ENCODE measurements at places on chromosomes 4 and X. TPM values are rescaled to one million over a fixed set of nuclear protein-coding genes. Genes with fewer than 3 reads are reported as not detected.

- no peak for DNase-seq
Measured at GRCh38 chrX:3230496-3230895, 116.0 kb downstream of the MXRA5 start.

The BCORL1 gene
- 10.9 TPM for total RNA-seq

The TMPRSS11B gene
- not detected for total RNA-seq

GRCh38 chrX:13091111-13091765, 46.8 kb upstream of the FAM9C start:
- no peak for DNase-seq

DNA sequence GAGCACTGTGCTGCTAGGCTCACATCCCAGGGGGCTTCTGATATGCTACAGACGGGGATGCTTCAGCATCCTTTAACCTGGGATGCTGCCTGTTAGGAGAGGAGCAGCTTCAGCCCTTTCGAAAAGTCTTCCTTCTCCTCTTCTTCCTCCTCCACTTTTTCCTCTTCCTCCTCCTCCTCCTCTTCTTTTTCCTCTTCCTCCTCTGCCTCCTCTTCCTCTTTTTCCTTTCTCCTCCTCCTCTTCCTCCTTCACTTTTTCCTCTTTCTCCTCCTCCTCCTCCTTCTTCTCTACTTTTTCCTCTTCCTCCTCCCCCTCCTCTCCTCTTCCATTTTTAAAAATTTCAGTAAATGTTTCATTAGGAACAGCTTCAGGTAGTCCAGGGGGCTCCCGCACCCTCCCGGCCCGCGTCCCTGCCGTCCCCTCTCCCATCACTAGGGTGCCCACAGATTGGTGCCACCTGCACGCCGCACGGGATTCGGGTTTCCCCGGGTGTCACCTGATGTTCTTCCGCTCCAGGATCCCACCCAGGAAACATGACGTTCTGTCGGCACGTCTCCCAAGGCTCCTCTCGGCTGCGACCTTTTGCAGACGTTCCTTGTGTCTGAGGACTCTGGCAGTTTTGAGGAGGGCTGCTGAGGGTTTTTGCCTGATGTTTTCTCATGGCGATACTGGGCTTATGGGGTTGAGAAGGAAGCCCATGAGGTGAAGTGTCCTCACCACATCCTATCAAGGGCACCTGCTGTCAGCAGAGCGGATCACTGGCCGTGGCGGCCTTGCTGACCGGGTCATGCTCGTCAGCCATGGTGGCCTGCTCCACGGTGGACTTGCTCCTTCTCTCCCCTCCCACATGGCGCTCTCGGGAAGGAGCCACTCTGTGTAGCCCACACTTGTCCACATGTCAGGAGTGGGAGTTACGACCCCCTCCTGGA, 83.4 kb upstream of the AFAP1 start:
- DNase-seq: no peak

- no peak for DNase-seq
Measured at GRCh38 chrX:110131031-110131430, 128.1 kb downstream of the TMEM164 start.

DNA sequence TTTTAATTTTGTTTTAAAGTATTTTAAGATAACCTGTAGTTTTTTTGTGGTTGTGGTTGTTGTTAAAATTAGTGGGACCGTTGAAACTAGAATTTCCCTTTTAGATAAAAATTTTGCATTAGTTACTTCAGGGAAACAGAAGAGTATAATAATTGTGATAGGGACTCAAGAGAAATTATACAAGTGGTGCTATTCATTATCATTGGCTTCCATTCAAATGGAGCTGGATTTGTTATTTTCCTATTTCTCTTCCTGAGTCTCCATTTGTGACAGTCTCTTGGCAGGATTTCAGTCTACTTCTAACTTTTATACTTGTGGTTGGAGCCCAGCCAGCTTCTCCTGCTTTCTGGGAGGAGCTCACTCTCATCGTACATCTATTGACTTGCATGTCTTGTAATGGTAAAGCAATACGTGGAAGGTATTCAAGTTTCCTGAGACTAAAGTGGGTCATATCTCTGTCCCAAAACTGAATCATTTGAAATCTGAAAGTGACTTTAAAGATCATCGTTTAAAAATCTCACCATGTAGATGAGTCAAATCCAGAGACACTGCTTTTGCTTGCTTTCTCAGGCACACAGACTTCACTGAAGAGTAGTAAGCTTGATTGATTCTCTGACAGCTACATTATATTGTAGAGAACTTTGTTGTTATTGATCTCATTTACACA, 155.8 kb downstream of the RPA4 start:
- DNase-seq: peak; percentile 23

The SRP72 gene
- total RNA-seq: 44.7 TPM

DNA sequence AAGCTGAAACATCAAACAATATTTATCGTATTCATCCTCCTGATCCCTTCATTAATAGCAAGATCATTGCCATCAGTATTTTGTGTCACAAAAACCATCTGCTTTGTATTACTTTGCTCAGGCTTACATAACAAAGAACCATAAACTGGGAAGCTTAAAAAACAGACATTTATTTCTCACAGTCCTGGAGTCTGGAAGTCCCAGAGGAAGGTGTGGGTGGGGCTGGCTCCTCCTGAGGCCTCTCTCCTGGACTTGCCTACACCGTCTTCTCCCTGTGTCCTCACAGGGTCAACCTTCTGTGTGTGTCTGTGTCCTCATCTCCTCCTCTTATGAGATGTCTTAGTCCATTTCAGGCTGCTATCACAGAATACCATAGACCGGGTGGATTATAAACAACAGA, 61.3 kb upstream of the MXRA5 start:
- DNase-seq: no peak

DNA sequence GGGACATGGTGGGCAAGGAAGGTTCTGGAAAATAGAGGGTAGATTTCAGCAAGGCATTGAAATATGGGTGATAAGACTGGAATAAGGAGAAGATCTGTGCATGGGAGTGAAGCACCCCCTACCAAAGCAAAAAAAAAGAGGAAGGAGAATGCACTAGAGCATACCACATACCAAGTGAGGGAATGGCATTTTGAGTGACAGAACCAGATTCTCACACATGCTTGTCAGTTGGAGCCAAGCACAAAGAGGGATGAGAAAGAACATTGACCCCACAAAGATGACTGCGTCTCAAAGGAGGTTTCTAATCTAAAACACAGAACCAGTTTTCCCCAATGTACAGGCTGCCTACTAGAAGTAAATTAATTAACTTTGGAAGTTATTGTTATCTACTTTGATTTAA, 140.3 kb upstream of the SMAD1 start:
- no peak for DNase-seq

The HSFX3 gene
- total RNA-seq: not detected

The KCND1 gene
- total RNA-seq: 1.4 TPM

- peak; percentile 84 for DNase-seq
Measured at GRCh38 chrX:53440621-53441517, 6.7 kb upstream of the HSD17B10 start.

The RTL3 gene
- total RNA-seq: not detected

The DUSP21 gene
- total RNA-seq: not detected

GRCh38 chr4:153260132-153260531, 55.9 kb downstream of the TRIM2 start:
- no peak for DNase-seq

DNA sequence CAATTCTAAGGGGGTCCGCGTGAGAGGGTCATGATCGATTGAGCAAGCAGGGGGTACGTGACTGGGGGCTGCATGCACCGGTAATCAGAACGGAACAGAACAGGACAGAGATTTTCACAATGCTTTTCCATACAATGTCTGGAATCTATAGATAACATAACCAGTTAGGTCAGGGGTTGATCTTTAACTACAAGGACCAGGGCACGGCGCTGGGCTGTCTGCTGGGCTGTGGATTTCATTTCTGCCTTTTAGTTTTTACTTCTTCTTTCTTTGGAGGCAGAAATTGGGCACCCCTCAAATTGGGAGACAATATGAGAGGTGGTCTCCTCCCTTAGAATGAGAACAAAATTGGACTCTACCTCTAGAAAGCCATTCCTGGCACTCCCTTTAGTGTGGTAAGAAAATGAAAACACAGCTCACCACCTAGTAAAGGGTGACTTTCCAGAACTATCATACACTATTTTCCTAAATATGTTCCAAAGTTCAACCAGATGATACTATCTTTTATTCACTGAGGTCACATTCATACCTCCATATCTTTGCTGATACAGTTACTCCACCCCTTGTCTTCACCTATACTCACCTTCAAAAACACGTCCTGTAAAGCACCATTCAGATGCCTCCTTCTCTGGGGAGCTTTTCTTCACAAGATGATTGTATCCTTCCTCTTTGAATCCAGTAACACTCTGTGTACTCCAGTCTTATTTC, 1058.3 kb upstream of the SLIT2 start:
- DNase-seq: no peak

DNA sequence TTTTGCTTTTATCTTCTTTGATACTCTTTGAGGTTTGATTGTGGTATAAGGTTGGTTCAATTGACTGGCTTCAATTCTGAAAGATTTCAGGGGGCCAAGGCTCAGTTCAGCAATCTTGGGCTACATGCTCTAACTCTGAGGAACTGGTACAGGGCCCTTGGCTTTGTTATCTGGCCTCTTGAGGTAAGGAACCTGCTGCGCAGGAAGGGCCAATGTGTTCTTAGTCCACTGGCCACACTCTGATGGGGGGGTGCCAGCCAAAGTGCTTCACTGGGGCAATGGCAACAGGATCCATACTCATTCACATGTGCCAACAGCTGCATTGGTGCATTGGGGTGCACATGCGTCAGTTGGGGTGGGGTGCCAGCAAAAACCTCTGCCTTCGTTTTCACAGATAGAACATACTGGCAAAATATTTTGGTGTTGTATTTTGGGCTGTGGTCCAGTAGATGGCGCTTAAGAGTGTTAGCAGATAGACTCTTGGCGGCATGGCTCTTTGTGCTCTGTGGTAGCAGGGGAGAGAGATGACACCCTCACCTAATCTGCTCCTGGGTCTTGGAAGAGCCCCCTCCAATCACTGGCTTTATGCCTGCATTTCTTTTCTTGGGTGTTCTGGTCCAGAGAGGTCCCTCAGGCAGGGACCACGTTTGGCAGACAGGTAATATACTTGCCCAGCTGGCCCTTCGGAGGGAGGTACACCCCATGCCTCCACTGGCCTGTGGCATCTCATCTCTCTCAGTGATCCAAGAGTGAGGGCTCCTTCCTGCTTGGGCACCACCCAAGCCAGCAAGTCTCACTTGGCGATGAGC, 42.9 kb downstream of the NDST3 start:
- peak; percentile 20 for DNase-seq

- no peak for DNase-seq
Measured at GRCh38 chr4:42460043-42460442, 62.8 kb downstream of the SHISA3 start.

Measured in right cardiac atrium (tissue), 5 donors.